Hematopoietic multipotent progenitor cell treated with erythropoietin and hydrocortisone succinate and interleukin-3 and kit ligand, for 4 days (in vitro differentiated cells): ENCODE measurements at places on chromosomes 5 and 9.

- DNase-seq = peak; percentile 20
Measured at GRCh38 chr9:4596165-4596922, 65.8 kb upstream of the PLPP6 start.

DNA sequence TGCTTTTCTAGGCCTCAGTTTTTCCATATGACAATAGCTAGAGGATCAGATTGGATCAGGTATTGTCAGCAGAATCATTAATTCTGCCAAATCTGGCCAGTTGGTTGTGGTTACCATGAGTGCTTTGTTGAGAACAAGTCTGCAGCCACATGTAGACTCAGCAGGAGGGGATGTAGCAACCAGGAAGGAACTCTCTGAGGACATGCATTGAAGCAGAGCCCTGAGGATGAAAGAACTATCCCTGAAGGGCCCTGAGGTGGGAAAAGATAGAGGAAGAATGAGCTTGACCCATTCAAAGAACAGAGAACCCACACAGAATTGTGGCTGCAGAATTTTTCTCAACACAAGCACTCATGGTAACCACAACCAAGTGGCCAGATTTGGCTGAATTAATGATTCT lies 60.1 kb upstream of the AFAP1L1 start:
- DNase-seq = no peak

DNA sequence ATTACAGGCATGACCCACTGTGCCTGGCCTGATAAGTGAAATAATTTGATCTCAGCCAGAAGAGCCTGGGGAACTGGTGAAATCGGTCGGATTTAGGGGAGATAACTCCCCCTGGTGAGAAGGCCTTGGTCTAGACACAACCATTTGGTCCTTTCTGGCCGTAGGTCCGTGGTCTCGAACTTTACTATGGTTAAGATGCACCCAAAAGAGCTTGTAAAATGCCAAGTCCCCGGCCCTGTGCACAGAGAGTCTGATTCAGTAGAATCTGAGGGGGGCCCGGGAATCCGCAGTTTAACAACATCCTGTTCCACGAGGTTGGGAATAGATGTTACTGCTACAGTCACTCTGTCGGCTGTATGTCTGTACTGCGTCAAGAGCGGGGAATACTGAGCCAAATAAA lies 140.7 kb downstream of the C9orf50 start:
- DNase-seq = no peak

DNA sequence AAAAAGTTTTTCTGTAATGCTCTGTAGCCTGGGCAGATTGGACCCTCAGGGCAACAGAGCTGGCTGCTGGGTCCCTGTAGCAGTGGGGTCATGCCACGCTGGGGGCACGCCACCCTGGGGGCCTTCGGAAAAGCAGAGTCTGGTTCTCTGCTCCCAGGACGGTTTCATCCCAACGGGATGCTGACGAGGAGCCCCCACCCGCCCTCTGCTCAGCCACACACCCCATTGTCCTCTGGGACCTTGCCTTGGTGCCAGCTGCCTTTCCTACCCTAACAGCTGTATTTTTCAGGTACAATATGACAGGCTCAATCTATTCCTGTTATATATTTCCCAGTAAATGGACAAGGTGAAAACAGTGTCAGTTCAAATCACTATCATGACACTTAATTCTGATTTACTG lies 29.0 kb upstream of the MVB12B start:
- DNase-seq = no peak

GRCh38 chr5:135643881-135644766 lies 65.3 kb upstream of the CXCL14 start:
- DNase-seq = no peak

GRCh38 chr5:135386886-135387628 lies 12.0 kb downstream of the MACROH2A1 start:
- DNase-seq = peak; percentile 94

DNA sequence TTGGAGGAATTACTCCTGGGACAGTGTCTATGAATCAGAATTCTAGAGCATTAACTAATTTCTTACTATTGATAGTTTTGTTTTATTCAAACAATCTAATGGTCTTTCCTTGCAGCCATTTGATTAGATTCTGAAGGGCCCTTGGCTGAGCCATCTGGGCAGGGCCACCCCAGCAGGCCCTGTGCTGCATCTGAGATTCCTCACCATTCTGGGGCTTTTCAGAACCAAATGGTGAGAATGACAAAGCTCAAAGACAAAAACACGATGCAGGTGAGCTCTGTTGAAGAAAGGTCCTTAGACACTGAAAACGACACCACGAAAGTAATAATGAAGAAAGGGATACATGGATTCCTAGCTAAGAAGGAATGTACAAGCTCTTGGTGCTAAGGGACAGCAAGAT lies 321.0 kb upstream of the IRX4 start:
- no peak for DNase-seq

DNA sequence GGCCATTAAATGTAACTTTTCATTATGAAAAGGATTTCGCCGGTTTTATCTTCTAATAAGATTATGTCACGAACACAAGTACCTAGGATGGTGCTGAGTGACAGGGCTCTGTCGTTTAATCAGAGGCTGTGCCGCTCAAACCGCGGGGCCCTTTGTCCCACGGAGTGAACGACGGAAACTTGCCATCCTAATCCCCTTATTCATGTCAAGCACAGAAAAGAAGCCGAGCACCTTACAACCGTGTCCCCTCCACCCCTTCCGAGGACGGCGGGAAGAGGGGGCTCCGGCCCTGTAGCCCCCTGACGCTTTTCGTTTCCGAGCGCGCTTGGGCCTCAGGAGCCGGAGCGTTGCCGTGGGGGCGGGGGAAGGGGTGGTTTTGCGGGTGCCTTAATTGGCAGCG lies 11.2 kb downstream of the LMX1B start:
- DNase-seq = no peak

DNA sequence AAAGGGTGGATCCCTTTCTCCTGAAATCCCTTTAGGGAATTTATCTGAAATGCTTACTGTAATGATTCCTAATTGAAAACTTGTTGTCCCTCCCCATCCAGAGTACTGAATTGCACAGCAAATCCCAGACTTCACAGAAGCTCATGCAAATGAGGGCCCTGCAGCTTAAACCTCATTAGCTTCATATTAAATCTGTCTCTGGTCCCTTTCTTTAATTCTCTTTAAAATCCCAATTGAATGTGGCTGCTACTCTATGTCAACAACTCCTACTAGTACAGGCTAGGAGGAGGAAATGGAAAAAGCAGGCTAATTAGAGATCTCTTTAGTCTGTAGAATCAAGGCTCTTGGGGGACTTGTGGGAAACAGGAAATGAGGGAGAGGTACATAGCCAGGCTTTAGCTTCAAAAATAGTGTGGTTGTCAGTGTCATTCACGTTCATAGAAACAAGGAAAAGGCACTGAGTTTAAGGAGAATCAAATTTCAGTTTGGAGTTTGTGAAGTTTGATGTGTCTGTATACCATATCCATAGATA lies 191.3 kb upstream of the PRDM9 start:
- DNase-seq = no peak

- no peak for DNase-seq
Measured at GRCh38 chr5:76125346-76125745, 42.2 kb downstream of the SV2C start.

DNA sequence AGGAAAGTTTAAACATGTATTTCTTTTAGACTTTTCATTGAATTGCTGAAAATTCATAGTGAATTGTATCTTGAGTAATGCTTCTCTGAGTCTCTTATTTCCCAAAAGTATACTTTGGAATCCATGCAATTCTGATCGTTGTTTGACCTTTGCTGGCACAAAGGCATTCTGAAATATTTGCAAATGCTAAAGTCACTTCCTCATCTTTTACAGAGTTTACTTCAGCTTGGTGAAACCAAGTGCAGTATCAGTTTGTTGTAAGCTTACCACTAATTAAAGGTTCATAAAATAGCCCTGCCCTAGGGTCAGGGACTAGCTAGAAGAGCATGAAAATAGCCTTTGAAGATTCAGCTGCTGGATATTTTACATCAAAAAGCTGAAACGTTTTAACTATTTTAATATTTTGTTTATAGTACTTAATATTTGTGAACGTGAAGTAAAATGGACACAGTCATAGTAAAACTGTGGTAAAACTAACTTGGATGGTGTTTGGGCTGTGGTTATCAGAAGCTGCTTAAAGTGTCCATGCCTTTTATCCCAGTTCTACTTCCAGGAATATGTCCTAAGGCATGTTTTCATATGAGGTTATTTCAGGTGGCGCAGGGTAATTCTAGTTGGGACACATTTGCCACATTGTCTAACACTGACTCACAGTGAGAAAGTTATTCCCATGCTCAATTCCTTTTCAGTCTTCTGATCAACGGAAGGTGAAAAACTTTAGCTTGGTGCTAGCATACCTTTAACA lies 45.3 kb downstream of the SLC22A5 start:
- DNase-seq = peak; percentile 46

GRCh38 chr5:116023619-116024018 lies 8.7 kb upstream of the ARL14EPL start:
- no peak for DNase-seq

GRCh38 chr5:43555895-43556606 lies 826 bp downstream of the PAIP1 start:
- DNase-seq = peak; percentile 75

- no peak for DNase-seq
Measured at GRCh38 chr5:132788990-132789886, 12.2 kb upstream of the SEPTIN8 start.

DNA sequence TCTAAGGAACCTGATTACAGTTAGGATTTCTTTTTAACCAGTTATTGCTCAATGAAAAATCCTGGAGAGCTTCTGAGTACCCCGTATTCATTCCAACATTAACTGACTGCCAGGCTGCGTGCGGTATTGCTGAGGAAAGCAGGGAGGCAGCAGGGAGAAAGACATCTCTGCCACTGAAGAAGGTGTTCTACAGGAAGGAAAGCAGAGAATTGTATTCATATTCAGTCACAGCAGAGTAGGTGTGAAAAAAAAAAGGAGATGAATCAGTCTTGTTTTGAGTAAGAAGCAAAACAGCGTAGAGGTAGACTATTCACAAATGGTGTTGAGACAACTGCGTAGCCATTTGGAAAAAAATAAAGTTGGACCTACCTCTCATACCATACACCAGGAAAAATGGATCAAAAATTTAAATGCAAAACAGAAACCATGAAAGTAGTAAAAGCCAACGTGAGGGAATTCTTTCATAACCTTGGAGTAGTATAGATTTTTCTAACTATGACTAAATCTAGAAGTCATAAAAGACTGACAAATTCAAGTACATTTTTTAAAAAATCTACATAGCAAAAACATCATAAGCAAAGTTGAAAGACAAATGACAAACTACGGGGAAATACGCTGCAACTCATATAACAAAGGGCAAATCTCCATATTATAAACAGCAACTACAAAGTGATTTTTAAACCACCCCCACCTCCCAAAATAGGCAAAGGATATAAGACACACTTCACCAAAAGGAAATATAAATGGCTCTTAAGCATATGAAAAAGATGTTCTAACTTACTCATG lies 9.9 kb upstream of the NR4A3 start:
- no peak for DNase-seq

DNA sequence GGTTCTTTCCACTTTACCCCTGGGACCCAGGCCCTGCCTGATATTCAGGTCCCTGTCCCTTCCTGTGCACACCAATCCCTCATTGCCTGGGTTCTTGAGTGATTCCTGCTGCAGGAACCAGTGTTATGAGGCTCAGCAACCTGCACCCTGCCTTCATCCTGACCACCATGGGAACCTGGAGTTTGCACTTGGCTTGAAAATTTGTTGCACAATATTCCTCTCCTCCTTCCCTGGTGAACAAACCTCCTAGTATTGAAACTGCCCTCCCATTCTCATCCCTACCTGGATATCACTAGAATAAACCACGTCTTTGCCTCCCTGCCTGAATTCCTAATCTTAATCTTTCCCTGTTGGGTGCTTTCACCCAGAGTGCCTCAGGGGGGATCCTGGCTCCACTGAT lies 52.1 kb upstream of the AFAP1L1 start:
- DNase-seq = no peak

DNA sequence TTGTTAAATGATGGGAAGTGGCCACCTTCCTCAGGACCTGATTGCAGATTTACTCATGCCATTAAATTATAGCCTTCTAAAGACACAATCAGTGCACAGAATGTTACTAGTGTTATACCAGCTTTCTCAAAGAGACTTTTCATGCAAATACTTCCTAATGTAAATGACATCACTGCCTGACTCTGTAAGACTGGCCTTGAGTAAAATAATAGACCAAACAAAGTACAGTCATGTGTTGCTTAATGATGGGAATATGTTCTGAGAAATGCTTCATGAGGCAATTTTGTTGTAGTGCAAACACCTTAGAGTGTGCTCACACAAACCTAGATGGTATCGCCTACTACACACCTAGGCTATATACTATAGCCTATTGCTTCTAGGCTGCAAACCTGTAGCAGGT lies 17.0 kb upstream of the C1QTNF3 start:
- no peak for DNase-seq

GRCh38 chr5:16935231-16936149 lies 598 bp downstream of the MYO10 start:
- DNase-seq = peak; percentile 13

- DNase-seq = no peak
Measured at GRCh38 chr5:72786676-72787075, 29.8 kb upstream of the TNPO1 start.

GRCh38 chr5:132506094-132506692 lies 15.6 kb upstream of the IRF1 start:
- peak; percentile 80 for DNase-seq

DNA sequence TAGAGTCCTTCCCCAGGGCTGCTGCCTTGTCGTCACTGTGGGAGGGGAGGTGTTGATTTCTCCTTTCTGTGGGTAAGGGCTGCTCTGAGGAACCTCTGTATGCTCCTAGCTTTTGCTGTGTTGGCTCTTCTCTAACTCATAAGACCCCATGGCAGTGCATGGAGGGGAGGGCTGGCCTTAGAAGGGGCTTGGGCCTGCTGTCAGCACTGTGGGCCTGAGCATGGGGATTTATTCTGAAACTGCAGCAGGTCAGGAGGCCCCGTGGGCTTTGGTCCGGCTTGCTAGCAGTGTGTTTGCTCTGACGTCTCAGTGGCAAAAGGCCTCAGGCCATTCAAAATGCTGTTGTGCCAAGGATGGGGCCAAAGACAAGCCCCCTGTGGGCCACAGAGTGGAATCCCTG lies 6.8 kb downstream of the FGF18 start:
- no peak for DNase-seq

DNA sequence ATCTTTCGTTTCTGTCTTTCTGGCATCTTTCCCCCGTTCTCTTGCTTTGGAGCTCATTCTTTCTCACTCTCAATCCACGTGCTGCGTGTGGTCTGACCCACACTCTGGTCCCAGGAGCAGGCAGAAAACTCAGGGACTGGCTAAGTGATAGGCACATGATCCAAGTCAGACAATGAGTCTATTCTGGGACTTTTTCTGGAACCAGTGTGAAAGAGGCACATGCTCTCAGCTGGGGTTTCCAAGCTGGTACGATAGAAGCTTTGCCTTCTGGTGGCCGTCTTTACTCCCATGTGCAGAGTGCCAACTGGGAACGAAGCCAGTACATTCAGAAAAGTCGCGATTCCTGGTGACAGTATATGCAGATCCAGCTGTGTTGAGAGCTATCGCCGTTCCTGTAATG lies 94.4 kb downstream of the PDZD2 start:
- DNase-seq = no peak

GRCh38 chr9:81351166-81351565 lies 338.2 kb downstream of the TLE1 start:
- DNase-seq = no peak

GRCh38 chr5:101976933-101977332 lies 319.2 kb downstream of the SLCO4C1 start:
- no peak for DNase-seq
